ENCODE measurements at places on chromosomes 12 and 14. TPM values are rescaled to one million over a fixed set of nuclear protein-coding genes. Genes with fewer than 3 reads are reported as not detected.

- DNase-seq = no peak
Measured at GRCh38 chr14:22800346-22800745, 14.9 kb downstream of the SLC7A7 start.

DNA sequence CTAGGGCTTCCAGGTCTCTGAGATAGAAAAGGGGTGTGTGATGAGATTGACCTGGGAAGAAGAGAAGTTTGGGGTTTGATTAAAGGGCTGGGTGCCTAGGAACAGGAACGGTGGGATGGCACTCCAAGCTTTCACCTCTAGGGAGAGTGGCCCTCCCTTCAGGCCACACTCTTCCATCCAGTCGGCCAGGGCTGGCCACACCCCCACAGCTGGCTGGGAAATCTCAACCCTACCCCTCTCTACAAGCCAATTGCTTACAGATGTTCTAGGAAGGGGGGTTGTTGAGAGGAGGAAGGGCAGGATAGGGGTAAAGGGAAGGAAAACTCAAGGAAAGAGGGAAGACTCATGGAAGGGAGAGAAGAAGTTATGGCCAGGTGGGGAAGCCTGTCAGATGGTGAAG is 6.6 kb upstream of the ITGA5 start:
- DNase-seq = no peak

DNA sequence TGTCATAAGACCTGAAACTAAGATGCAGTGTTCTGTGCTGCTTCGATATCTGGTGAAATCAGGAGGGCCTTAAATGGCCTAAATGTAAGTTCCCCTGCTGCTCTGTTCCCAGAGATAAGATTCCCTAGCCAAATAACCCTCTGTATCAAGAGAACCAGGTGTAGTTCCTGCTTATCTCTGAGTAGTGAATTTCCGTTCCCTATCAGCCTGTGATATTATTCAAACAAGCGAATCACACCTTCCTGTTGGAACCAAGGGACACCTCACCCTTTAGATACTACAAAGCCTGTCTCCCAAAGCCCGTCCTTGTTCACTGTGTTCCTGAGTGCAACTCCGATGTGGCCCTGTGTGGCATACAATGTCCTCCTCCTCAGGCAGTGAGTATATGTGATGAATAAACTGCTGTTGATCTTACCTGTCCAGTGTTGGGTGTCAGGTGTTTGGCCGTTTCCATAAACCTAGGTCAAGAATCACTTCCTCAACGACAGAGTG is 52.2 kb upstream of the COCH start:
- DNase-seq = no peak

GRCh38 chr14:83988275-83988674 is 1541.7 kb upstream of the FLRT2 start:
- no peak for DNase-seq

DNA sequence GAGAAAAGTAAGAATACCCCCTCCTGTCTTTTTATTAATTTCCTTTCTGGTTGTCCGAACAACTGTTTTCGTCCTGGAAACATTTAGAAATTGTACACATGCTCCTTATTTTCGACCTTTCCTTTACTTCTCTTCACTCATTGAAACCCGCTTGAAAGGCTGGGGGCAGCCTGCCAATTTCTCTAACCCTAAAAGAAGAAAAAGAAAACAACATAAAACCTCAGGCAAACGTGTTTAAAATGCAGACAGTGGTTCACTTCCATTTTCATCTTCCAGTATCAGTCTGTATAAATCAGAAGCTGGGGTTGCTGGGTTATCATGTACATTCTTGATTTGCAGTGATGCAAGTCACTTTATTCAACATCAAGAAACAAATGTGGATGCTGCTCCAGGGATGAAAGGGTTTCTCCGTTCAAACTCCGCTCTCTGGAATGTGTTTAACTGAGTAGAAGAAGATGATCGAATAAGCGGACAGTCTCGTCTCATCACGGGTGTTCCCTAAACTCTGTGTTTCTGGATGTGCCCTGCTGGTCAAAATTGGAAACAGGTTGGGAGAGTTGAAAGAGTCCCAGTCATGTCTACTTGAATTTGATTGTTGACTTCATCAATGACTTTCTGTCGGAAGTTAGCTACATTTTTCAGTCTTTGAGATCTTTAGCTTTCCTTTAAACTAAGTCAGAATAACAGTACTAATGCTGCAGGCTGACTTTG is 1042.2 kb downstream of the BCL11B start:
- no peak for DNase-seq

GRCh38 chr12:31406345-31406744 is 80.4 kb upstream of the SINHCAF start:
- no peak for DNase-seq

DNA sequence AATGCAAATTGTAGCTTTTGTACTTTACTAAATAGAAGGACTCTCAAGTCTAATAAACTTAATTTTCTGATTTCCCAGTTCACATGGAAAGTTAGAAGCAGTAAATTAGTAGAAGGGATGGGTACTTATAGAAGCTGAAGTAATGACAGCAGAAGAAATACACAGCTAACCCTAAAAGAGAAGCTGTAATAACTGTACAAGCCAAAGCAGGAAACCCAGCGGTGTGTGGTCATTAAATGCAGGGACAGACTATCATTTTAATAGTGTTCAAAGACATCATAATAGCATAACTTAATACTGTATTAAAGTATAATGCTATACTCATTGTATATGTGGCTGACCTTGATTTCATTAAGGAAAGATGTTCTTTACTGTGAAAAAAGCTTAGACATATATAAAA is 74.9 kb downstream of the PCNX1 start:
- DNase-seq = no peak

GRCh38 chr12:88833641-88834116 is 253.4 kb upstream of the KITLG start:
- no peak for DNase-seq

- DNase-seq = no peak
Measured at GRCh38 chr14:55136885-55137786, 8.1 kb downstream of the LGALS3 start.

GRCh38 chr12:46365951-46366379 is 6.6 kb downstream of the SLC38A2 start:
- no peak for DNase-seq

DNA sequence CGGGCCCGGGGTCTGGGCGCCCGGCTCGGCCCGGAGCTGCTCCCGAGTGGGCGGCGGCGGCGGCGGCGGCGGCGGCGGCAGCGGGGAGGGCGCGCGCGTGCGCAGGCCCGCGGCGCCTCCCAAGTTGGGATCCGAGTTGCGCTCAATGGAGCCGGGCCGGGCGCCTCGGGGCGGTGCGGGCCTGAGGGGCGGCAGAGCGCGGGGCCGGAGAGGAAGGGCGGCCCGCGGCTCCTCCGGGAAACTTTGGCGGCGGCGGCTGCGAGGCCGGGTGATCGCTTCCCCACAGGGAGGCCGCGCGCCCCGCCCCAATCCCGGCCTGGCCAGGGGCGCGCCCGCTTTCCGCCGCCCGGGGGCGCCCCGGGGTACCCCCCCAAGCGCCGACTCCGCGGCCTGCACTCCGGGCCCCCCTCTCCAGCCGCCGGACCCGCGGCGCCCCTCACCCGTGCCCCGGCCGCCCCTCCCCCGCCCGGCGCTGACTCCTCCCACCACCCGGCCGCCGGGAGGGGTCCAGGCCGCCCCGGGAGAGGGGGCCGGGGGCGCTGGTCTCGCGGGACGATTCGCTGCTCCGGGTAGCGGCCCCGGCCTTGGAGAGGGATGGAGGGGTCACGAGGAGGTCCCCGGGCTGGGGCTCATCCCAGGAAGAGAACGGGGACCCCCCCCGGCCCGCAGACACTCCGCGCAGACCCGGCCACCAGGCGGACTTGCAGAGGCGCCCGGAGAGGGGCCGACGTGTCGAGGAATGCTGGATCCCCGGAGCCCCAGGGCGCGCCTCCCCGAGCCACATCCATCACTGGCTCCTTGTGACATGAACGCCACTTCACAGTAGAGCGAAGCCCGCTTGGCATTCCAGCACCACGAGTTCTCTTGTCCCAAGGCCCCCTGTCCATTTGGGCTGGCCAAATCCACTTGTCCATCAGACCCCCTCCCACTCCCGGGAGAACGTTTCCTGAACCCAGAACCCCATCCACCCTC is at the start of gene RILPL1:
RILPL1 (minus strand) TSS at position 48 of the 972 bp plus-strand sequence. CDS start 237 bp downstream, outside the sequence.
- DNase-seq = no peak

DNA sequence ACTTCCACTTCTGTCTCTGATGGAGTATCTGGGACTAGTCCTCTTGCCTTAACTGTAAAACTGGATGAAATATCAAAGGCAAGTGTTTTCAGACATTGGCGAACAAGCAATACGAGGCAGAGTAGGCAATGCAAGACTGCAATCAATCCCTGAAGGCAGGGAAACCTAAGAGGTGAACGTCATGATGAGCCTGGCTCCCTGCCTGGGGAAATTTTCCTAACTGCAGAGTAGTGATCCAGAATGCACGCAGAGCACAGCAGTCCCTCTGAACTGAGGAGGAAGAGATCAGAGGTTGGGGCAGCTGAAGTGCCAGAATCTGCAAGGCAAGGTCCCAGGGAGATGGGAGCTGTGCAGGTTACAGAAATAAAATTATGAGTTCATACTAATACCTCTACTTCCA is 18.5 kb downstream of the BHLHE41 start:
- no peak for DNase-seq

DNA sequence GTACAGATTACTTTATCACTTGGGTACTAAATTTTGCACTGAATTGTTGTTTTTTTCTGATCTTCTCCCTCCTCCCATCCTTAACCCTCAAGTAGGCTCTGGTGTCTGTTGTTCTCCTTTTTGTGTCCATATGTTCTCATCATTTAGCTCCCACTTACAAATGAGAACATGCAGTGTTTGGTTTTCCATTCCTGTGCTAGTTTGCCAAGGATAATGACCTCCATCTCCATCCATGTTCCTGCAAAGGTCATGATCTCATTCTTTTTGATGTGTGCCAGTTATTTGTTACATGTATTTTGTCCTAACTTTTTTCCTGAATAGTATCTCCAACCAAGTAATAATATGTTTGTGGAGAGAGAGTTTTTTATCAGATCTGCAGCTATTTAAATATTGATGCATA is 44.2 kb downstream of the A2M start:
- no peak for DNase-seq

GRCh38 chr12:64700532-64700931 is 58.7 kb downstream of the GNS start:
- no peak for DNase-seq

GRCh38 chr12:124369827-124370378 is 75.0 kb downstream of the RFLNA start:
- no peak for DNase-seq

GRCh38 chr12:127340381-127340780 is 926.6 kb upstream of the TMEM132C start:
- no peak for DNase-seq

DNA sequence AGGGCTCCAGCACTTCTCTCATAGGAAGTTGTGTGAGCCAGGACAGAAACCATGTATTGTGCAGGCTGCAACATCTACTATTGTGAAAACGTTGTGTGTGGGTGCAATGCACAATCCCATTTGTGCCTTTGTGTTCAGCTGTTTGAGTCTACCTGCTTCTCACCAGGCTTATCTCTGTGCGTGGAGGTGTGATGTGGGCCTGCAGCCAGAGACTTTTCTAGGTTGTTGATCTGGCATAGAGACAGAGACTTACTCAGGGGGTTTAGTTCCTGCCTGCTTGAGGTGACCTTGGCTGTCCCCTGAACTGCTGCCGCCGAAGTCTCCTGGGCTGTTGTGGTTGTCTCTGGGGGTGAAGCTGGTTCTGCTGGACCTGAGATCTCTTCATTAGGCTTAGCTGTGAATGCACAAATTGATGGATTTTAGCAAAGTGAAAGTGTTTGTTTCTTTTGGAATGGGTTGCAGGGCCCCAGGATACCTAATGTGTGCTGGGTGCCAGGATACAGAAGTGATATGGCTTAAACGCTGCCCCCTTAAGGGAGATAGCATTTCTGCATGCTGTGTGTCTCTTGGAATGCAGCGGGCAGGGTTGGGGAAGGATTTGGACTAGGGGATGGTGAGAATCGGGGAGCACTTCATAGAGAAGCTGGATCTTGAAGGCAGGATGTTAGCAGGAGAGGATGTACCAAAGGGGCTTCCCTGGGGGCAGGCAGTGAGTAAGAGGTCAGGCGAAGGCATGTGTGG is 2.5 kb downstream of the LACRT start:
- no peak for DNase-seq

DNA sequence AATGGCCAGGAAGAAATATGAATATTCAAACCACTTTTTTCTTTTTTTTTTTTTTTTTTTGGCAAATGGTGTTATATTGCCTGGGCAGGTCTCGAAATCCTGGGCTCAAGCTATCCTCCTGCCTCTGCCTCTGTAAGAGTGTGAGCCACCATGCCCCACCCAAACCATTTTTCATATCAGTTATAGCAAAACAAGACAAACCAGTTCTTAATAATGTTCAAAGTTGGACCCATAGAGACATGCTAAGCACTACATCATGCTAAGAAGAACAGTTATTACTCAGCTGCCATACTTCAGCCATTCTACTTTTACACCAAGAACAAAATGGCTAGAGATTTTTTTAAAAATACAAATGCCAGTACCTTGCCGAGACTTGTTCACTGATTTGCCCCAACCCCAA is 25.5 kb downstream of the EIF2S1 start:
- DNase-seq = no peak

- no peak for DNase-seq
Measured at GRCh38 chr12:3532931-3533702, 42.1 kb downstream of the PRMT8 start.

DNA sequence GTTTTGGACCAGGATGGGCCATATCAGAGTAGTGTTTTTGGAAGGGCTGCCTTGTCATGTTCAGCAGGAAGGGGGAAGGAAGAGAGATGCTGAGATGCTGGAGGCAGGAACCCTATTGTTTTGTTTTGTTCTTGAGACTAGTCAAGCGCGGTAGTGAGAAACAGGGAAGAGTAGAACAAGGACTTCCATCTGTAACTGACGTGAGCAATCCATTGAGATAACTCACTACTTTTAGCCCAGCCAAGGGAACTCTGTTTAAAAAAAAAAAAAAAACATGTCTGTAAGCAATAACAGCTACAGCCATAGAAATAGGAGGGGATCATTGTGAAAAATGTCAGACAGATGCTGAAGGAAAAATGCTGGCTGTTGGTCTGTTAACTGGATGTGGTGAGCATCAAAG is 34.0 kb downstream of the CD9 start:
- DNase-seq = no peak

- DNase-seq = no peak
Measured at GRCh38 chr12:84186433-84186832, 726.2 kb downstream of the SLC6A15 start.

- DNase-seq = no peak
Measured at GRCh38 chr12:39341179-39341578, 101.7 kb downstream of the KIF21A start.

- no peak for DNase-seq
Measured at GRCh38 chr14:58479975-58480374, 52.5 kb downstream of the KIAA0586 start.

- no peak for DNase-seq
Measured at GRCh38 chr12:58596381-58596780, 323.9 kb downstream of the LRIG3 start.

RNASE9 gene
- polyA plus RNA-seq = not detected

PKP2 gene
- 52.8 TPM for polyA plus RNA-seq

MYF6 gene
- polyA plus RNA-seq = 0.10 TPM

FBXO33 gene
- polyA plus RNA-seq = 14.8 TPM

ACTN1 gene
- 76.0 TPM for polyA plus RNA-seq

DEGS2 gene
- 19.4 TPM for polyA plus RNA-seq

SMAGP gene
- 11.2 TPM for polyA plus RNA-seq

TDRD9 gene
- polyA plus RNA-seq = 1.7 TPM

BDKRB1 gene
- not detected for polyA plus RNA-seq

CACNA1C gene
- 17.5 TPM for polyA plus RNA-seq
